ENCODE measurements at places on chromosomes 12 and 14.

DNA sequence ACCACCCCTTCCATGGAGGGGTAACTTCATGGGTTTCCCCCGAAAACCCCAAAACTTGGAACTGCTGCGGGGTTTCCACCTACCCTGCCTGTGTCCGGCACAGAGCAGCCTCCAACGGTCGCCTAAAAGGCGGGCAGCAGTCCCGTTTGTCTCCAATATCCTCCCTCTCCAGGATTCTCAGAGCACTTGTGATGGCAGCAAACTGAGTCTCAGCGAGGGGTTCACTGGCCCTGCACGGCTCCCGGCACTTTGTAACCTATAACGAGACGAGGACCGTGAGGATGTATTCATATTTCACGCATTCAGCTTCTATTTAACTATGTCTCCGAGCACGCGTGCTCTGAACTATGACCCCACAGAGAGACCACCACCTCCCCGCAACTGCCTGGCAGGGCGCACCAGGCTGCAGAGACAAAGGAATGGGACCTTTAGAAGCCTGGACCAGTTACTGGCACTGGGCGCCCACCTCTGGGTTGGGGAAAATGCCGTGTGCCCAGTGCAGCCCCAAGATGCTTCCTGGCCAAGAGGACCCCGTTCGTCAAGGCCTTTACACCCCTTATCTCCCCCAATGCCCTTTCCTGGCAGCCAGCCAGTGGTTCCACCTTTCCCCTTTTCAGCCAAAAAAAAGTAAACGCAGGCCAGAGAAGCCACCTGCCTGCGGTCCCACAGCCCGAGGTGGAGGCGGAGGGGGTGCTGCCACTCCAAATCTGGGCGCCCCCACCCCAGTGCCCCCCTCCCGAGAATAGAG lies 173.1 kb upstream of the RTL1 start:
- DNase-seq, result peak; percentile 39

- no peak for DNase-seq
Measured at GRCh38 chr14:71056168-71056567, 148.9 kb downstream of the PCNX1 start.

- DNase-seq, result no peak
Measured at GRCh38 chr14:86050757-86051156, 520.8 kb downstream of the FLRT2 start.

GRCh38 chr14:61325166-61325565 lies 3.8 kb downstream of the PRKCH start:
- no peak for DNase-seq

DNA sequence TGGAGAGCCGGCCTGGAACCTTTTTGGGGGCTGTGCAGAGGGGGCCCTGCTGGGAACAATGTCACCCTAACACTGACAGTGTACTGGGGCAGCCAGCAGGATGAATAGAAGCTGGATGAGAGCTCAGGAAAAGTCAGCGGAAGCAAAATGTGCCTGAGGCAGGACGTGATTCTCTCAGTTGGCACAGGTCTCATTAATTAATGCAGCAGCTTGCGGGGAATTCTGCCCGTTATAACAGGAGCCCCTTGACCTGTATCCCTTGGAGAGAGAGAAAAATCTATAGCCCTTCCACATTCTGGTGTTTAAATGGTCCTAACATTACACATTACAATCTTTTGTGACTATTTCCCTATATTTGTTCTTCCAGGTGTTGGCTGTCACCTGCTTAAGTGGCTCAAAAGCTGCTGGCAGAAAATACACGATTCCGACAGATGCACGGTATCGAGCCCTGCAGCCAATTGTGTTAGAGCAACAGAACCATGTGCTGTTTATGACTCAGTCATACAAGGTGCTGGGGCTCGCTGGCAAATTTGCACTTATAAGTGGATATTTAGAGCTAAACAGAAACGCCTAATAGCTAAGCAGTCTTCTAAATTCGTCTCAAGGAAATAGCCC lies 854.7 kb downstream of the AACS start:
- DNase-seq, result no peak

DNA sequence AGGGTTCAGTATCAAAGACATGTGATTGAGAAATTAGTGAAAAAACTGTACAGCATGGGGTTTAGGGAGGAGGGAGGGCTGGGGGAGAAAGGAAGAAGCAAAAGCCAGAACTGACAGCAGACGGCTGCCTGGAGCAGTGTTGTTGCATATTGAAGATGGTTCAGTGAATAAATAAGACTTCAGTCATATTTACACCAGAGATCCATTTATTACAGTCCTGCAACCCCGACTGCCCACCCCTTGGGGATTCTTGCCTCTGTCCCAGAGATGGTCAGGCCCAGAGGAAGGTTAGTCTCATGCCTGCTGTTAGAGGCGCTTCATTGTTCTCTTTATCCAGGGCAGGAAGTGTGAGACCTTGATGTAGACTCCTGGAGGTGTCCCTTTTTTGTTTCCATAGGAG lies 3.2 kb downstream of the GZMH start:
- DNase-seq, result no peak

- DNase-seq, result peak; percentile 20
Measured at GRCh38 chr12:122117979-122118378, 39.4 kb downstream of the MLXIP start.

- DNase-seq, result no peak
Measured at GRCh38 chr12:11833174-11833895, 183.9 kb downstream of the ETV6 start.

GRCh38 chr12:66103016-66103913 lies 27.3 kb downstream of the LLPH start:
- no peak for DNase-seq

- no peak for DNase-seq
Measured at GRCh38 chr12:62284749-62285148, 24.5 kb downstream of the USP15 start.

GRCh38 chr12:46970636-46971035 lies 108.8 kb upstream of the PCED1B start:
- DNase-seq, result peak; percentile 70

DNA sequence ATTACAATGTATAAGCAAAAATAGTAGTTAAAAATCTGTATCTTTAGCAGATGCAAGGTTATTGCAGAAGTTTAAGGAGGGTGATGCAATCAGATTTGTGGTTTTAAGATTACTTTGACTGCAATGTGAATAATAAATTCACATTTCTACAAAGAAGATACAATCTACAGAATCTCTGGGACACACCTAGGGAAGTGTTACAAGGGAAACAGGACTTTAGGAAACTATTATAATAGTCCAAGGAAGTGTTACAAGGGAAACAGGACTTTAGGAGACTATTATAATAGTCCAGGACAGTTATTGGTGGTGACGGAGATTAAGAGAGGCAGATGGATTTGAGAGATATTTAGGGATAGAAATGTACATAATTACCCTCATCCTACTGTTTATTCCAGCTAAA lies 154.4 kb upstream of the GARIN6 start:
- no peak for DNase-seq

DNA sequence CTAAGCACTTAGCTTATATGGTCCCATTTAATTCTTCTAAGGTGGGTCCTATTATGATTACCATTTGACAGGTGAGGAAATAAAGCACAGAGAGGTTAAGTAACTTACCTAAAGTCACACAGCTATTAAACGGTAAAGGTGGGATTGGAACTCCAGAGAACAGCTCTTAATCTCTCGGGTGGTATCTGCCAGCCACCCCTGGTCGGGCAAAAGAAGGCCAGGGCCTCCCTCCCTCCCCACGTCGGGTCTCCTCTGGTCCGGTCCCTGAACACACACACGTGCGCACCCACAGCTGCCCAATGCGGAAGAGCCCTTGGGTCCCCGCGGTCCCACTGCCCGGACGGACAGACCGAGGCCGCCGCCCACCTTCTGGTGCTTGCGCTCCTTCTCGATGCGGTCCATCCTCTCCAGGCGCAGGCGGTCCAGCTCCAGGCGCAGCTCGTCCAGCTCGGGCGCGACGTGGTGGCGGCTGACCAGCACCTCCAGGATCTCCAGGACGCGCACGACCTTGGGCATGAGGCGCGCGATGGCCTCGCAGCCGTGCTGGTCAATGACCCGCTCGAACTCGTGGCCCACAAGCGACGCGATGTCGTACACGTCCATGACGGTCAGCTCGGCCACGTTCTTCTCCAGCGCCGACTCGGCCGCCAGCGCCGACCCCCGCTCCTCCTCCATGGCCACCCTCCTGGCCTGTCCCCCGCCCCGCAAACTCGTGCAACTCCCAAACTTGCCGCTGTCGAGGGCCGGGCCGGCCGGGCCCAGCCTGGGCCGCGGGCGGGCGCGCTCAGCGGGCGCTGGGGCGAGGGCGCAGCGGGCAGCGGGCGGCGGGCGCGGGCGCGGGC lies 490 bp downstream of the RILPL1 start:
- DNase-seq, result peak; percentile 61

All from SJSA1 (cell line).